ENCODE measurements at places on chromosomes 3 and 15.

GRCh38 chr3:152793969-152794368 lies 41.0 kb upstream of the P2RY1 start:
- no peak for DNase-seq

- no peak for DNase-seq
Measured at GRCh38 chr3:172868582-172869200, 118.2 kb downstream of the ECT2 start.

- no peak for DNase-seq
Measured at GRCh38 chr3:129881261-129881660, 12.2 kb downstream of the TMCC1 start.

- DNase-seq = no peak
Measured at GRCh38 chr15:52370010-52370409, 74.4 kb upstream of the MYO5C start.

GRCh38 chr15:71790081-71790480 lies 20.3 kb upstream of the NR2E3 start:
- DNase-seq = no peak

- no peak for DNase-seq
Measured at GRCh38 chr3:30614373-30614772, 8.0 kb downstream of the TGFBR2 start.
